ENCODE measurements at places on chromosomes 16 and 17.

- no peak for DNase-seq
These were observed 14.9 kb upstream of the C16orf54 start for GRCh38 chr16:29760567-29761279.

DNA sequence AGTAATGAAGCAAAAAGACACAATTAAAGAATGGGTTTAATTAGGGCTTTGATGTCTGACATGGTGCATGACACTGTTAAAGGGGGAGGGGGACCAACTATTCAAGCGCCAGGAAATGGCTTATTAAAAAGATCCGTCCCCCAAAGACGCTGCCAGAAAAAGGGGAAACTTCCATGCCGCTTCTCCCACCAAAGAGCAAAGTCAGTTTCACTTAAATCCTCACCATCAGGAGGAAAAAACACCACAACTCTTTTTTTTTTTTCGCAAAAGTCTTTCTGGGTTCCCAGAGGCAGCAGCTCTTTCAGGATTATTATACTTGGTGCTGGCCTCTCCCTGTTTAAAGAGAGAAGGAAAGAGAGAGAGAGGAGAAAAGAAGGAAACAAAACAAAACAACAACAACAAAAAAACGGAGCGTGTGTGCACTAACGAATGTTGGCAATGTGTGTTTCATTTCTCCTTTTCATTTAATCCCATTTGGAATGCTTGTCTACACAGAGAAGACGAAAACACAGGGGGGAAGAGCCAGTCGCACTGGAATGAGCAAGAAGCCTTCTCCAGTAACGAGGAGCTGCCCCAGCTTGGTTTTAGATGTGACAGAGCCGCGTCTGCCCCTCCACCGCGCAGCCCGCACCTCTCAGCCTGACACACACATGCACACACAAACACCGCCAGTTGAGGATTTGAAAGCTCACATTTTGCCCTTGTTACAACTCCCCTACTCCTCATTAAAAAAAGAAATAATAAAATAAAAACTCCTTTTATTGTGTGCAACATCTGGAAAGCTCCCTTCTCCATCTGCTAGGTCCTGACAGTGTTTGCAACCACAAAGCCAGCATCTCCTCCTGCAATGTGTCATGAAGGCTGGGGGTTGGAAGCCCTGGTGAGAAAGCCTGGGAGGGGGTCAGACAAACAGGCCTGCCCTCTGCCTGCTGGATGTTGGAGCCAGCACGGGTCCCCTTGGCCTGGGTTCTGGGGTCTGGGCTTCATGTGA lies 32.7 kb upstream of the AXIN2 start:
- DNase-seq = no peak

DNA sequence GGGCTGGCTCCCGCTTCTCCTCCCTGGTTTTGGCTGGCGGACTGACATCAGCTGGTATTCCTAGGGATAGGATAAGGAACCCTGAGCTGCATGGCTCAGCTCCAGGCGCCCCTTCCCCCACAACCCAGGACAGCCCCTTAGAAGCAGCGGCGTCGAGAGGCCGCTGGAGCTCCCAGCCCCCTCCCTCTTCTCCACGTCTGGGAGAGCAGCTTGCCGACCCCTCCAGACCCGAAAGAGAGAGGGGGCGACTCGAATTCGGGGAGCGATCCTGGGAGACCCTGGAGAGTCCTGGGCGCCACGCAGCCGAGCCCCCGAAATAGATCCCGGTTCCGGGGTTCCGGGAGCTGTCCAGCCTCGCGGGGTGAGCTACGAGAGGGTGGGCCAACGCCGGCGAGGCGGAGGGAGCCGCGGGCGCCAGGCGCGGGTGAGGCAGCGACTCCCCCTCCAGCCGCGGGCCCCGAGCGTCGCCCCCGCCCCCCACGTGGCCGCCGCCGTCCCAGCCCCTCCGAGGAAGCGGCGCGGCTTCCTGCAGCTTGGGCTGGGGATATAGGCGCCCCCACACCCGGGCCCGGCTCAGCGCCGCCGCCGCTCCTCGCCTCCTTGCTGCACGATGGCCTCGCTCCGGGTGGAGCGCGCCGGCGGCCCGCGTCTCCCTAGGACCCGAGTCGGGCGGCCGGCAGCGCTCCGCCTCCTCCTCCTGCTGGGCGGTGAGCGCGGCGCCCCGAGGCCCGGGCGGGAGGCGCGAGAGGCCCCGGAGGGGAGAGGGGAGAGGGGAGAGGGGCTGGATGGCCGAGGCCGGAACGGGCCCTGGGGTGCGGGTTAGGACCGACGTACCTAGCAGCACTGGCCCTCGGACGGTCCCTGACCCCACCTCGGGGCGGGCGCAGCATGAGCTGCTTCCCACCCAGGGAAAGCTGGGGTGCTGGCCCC lies at the start of gene RAMP2:
RAMP2 (plus strand) TSS at position 576 of the 930 bp plus-strand sequence; CDS start at position 611, 35 bp downstream.
- DNase-seq = no peak

- DNase-seq = no peak
These were observed 59.0 kb upstream of the TRAP1 start for GRCh38 chr16:3776316-3776715.

- DNase-seq = no peak
These were observed 2.9 kb downstream of the LDHD start for GRCh38 chr16:75113541-75114121.

DNA sequence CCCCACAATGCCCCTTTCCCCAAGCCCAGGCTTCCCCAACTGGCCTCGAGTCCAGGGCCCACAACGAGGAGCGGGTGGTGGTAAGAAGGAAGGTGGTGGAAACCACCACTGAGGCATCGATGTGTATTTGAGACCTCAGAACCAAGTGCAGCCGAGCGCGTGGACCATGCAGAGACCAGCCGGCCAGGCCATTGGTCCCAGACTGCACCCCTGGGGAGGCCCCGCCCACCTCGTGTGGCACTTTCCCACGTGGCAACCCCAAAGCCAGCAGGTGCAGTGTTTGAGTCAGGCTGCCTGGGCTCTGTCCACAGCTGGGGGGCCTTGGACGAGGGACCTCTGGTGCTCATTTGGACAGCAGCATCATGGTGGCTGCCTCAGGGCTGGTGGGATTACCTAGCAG lies 28.1 kb upstream of the BAHCC1 start:
- DNase-seq = no peak

GRCh38 chr17:43578404-43578698 lies 32.2 kb upstream of the ETV4 start:
- no peak for DNase-seq

DNA sequence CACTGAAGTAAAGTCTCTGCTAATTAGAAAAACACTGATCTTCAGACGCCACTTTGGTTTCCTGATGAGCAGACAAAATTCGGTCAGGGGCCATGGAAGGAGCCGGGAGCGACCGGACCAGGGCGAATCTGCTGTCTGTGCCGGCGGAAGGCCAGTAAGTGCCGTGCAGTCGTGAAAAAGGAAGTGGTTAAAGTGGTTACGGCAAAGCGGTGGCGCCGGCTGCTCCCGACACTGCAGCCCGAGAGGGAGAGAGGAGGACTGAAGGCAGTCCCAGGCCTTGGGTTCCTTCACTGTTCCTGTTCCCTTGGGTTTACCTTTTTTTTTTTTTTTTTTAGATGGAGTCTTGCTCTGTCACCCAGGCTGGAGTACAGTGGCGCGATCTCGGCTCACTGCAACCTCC lies 17.3 kb upstream of the HEXD start:
- DNase-seq = peak; percentile 10

- no peak for DNase-seq
These were observed 21.9 kb downstream of the FA2H start for GRCh38 chr16:74752756-74753155.

DNA sequence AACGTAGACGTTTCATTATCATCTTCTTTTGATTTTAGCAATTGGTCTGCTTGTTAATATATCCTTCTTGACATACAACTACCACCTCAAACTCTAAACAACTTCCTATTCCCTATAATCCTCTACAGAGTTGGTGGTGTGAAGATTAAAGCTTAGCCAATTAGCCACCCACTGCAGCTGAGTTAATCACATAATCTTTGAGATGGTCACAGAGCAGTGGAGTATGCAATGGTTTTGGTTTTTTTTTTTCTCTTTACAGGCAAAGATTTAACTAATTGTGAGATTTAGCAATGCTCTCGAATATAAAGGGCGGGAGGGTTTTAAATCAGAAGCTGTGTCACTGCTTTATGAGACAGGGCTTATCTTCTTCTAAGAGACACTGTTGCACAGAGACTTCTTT lies 37.0 kb downstream of the STX8 start:
- DNase-seq = no peak
